SJSA1 (cell line): ENCODE measurements at places on chromosomes 1 and 21.

GRCh38 chr1:94540440-94541245 lies 916 bp downstream of the F3 start:
- no peak for DNase-seq

- no peak for DNase-seq
Measured at GRCh38 chr1:2498648-2499047, 22.6 kb downstream of the PLCH2 start.

DNA sequence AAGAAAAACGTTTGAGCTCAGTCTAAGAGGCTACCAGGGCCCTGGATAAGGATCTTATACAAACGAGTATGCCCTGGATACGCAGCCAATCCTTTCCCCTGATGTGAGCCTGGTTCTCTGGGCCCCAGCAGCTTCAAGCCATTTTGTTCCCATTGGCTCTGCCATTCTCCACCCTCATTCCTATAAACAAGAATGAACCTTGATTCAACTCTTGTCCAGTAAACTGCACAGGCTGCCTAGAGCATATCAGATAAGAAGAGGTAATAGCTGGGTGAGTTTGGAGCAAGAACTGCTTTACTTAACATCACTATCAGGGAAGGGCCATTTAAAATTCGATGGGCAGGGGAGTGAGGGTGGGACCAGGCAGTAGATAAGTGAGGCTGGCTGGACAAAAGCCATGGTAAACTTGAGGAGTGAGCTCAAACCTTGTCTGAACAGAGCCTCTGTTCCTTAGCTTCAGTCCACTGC lies 11.3 kb downstream of the BTG2 start:
- DNase-seq = no peak

DNA sequence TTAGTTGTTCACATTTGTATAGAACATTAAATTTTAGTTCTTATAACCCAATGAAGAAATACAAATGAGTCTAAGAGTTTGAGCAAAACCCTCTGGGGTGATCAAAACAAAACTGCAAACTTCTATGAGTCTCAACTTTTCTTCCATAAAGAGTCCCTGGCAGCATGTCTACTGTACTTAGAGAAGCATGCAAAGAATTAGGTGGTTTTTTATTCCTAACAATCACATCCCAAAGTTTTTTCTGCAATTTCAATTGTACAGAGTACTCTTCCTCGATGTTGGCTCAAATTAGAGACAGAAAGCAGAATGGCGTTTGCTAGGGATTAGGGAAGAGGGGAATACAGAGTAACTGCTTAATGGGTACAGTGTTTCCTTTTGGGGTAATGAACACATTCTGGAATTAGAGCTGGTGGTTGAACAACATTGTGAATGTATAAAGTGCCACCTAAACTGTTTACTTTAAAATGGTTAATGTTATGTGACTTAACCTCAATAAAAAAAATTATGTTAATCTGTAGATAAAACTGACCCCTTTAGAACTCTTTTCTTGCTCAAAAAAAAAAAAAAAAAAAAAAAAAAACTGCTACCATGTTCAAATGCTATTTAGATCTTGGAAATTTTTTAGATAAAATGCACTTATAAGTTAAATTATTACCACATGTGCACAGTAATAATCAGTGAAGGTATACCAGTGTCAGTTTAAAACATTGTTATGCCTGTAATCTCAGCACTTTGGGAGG lies 4.8 kb downstream of the RC3H1 start:
- DNase-seq = peak; percentile 45

- DNase-seq = no peak
Measured at GRCh38 chr1:66916320-66916719, 8.3 kb downstream of the DNAI4 start.

DNA sequence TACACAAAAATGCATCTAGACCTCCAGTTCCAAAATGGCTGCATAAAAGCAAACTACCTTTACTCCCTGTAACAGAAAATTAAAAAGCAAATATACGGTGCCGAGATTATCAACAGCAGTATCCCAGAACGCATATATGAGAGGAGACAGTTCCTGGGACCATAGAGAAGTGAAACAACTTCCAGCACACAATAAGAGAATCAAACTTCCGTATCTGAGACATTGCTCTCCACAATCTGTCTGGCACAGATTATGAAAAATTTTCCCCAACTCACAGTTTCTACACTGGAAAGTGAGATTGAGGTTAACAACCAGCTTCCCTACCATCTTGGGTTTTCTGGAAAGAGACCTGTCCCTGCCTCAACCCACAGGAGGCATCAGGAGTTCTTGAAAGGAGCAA lies 47.2 kb upstream of the ST6GALNAC3 start:
- DNase-seq = no peak

- no peak for DNase-seq
Measured at GRCh38 chr21:43916691-43917514, 51.9 kb downstream of the AGPAT3 start.

- no peak for DNase-seq
Measured at GRCh38 chr21:34075760-34076660, 2.6 kb downstream of the MRPS6 start.

- no peak for DNase-seq
Measured at GRCh38 chr1:206962272-206962671, 8.0 kb downstream of the FCAMR start.

DNA sequence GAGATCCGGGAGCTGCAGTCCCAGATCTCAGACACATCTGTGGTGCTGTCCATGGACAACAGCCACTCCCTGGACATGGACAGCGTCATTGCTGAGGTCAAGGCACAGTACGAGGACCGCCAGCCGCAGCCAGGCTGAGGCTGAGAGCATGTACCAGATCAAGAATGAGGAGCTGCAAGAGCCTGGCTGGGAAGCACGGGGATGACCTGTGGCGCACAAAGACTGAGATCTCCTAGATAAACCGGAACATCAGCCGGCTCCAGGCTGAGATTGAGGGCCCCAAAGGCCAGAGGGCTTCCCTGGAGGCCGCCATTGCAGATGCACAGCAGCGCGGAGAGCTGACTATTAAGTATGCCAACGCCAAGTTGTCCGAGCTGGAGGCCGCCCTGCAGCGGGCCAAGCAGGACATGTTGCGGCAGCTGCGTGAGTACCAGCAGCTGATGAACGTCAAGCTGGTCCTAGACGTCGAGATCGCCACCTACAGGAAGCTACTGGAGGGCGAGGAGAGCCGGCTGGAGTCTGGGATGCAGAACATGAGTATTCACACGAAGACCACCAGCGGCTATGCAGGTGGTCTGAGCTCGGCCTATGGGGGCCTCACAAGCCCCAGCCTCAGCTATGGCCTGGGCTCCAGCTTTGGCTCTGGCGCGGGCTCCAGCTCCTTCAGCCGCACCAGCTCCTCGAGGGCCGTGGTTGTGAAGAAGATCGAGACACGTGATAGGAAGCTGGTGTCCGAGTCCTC lies 25.5 kb downstream of the ETV3L start:
- DNase-seq = peak; percentile 21

GRCh38 chr1:94797291-94797690 lies 22.9 kb upstream of the SLC44A3 start:
- DNase-seq = no peak

GRCh38 chr1:60185684-60186083 lies 112.1 kb upstream of the C1orf87 start:
- no peak for DNase-seq

DNA sequence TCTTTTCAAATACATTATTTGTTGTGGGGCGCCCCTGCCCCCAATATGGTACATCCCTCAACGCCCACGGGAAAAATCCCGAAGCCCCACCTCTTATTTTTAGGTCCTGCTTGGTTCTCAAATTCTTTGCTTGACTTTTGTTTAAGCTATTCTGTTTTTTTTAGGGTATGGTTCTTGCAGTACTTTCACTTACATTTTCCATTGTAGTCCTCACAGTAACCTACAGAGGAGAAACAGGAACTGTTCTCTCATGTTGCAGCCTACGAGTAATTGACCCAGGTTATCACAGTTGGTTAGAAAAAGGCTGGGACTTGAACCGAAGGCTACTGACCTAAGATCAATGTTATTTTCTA lies 697 bp upstream of the C21orf91 start:
- peak; percentile 47 for DNase-seq

DNA sequence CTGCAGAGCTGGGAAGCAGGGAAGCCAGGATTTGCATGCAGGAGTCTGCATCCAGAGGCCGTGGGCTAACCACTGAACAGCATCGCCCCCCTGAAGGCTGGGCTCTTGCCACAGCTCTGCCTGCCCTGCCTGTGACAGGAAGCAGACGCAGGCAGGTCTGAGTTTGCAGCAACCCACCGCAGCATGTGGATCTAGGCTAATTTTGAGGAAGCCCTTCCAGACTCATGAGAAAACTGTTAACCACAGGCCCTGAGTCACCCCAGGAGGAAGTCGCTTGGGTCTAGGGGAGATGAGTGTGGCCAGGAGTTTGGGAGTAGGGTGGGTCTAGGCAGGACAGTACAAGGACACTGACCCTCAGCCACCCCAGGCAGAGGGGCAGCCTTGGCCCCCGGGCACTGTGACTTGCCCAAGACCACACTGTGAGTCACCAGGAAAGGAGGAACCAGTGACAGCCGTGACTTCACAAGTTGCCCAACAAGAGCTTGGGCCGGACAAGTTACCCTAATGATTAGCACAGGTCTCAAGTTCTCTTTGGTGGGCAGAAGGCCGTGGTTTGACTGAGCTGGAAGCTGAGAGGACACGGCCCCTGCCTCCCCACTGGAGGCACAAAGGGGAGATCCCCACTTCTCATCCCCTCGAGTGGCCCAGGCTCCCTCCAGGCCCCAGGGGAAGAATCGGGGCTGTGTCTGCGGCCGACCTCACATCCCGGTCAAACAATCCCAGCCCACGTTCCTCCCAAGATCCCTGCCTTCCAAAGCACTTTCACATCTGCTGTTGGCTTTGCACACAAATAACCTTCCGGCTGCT lies 826 bp downstream of the LAPTM5 start:
- peak; percentile 49 for DNase-seq

DNA sequence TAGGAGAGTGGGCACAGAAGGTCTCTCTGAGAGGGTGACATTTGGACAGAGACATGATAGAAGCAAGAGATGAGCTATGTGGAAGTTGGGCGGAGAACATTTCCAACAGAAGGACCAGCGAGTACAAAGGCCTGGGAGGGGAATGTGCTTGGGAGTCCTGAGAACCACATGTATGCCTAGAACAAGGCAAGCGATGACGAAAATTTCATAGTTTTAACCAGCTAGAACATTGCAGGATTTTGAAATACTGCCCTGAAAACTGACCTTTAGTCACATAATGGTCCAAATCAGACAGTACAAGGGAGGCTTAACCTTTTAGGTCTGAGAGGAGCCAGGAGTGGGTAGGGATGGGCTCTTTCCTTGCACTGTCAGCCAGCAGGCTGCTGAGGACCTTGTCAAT lies 68.0 kb downstream of the MRPS6 start:
- no peak for DNase-seq

- no peak for DNase-seq
Measured at GRCh38 chr1:39754906-39755504, 16.1 kb downstream of the OXCT2 start.

GRCh38 chr1:114648503-114648902 lies 21.3 kb downstream of the DENND2C start:
- no peak for DNase-seq

DNA sequence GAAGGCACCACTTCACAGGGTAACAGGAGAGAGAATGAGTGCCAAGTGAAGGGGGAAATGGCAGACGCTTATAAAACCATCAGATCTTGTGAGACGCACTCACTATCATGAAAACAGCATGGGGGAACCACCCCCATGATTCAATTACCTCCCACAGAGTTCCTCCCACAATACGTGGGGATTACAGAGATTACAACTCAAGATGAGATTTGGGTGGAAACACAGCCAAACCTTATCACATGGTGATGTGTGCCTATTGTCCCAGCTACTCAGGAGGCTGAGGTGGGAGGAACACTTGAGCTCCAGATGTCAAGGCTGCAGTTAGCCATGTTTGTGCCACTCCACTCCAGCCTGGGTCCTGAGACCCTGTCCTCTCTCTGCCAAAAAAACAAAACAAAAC lies 56.0 kb upstream of the DSCAM start:
- no peak for DNase-seq

DNA sequence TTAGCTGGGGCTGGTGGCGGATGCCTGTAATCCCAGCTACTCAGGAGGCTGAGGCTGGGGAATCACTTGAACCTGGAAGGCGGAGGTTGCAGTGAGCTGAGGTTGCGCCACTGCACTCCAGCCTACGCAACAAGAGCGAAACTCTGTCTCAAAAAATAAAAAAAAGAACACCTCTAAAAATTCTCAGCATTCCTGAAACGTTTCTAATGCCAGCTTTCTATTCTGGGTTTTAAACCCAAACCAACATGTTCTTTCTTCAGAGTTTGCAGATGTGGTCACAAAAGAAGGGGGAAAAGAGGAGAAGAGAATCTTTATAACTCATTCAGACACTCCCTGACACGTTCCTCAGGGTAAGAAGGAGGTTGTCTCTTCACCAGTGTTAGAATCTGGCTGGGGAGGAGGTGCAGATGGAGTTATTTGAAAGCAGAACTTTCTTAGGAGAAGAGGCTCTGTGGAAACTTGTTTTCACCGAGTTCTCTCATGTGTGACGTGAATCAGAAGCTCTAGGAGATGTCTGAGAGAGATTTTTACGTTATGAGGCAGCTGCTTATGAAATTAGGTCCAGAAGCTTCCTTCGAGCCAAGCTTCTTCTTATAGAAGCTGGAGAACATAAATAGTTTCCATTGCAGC lies 17.8 kb upstream of the CNR2 start:
- DNase-seq = peak; percentile 50

DNA sequence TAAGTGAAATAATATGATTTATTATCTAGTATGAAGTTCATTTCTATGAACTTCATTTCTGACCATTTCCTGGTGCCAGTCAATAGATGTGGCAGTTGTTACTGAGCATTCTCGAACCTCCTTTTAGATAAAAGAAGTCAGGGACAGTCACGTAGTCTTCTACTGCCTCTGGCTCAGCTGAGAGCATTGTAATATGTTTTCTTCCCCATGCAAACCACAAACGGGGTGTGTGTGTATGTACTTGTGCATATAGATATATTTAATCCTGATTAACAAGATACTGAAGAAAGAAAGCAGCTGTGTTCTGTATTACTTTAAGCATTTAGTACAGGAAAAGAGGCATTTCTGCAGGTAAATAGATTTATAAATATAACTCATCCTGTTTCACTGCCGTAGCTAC lies 21.6 kb downstream of the ZNF684 start:
- DNase-seq = no peak

- DNase-seq = no peak
Measured at GRCh38 chr1:240591564-240591963, 20.4 kb downstream of the GREM2 start.

- no peak for DNase-seq
Measured at GRCh38 chr1:37035014-37035691, 838 bp upstream of the GRIK3 start.

DNA sequence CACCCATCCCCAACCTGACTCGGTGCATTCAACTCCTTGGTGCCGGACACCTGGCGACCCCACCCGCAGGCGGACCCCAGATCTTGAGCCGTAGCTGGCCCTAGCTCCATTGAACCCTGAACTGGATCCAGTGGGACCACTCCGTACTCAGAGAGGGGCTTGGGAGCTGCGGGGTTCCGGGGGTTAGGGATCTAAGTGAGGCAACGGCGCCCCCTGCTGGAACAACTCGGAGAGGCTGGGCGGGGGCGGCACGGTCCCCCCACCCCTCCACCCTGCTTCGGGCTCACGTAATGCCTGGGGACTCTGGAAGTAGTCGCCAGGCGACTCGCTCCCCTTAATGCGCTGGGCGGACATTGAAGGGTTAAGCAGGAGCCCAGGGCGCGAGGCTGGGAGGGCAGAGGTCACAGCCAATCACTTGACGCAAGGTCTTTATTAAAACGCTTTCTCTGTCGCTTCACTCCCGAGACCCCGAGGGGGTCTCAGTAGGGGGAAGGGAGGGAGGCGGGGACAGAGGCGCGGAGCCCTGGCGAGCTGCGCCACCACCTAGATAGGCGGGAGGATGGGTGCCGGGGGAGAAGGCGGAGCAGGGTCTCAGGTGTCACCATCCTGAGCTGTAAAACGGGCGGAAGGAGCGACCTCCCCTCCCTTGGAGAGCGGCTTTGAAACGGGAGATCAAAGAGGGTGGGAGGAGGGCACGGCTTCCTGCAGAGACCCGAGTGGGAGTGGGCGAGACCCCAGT lies 704 bp upstream of the CRABP2 start:
- DNase-seq = no peak
